CD4-positive, alpha-beta T cell treated with Interleukin-4 for 1 hour (primary cell): ENCODE measurements at places on chromosomes 13 and 19.

DNA sequence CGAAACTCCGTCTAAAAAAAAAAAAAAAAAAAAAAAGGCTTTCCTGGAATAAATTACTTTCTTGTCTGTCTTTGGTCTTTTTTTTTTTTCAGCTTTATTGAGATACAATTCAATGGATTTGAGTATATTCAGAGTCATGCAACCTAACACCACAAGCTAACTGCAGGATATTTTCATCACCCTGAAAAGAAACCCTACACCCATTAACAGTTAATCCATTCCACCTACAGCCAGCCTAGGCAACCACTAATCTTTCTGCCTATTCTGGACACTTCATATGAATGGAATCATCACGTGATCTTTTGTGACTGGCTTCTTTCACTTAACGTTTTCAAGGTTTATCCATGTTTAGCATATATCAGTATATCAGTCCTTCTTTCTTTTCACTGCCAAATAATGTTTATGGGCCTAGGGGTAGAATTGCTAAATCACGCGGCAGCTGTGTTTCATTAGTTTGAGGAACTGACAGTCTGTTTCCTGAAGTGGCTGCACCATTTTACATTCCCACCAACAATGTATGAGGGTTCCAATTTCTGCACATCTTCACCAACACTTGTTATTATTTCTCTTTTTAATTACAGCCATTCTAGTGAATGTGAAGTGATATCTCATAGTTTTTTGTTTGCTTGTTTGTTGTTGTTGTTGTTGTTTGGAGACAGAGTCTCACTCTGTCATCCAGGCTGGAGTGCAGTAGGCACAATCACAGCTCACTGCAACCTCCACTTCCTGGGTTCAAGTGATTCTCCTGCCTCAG is 19.9 kb downstream of the LRFN3 start:
- DNase-seq = no peak

GRCh38 chr19:55443824-55444480 is 852 bp upstream of the SHISA7 start:
- no peak for DNase-seq

DNA sequence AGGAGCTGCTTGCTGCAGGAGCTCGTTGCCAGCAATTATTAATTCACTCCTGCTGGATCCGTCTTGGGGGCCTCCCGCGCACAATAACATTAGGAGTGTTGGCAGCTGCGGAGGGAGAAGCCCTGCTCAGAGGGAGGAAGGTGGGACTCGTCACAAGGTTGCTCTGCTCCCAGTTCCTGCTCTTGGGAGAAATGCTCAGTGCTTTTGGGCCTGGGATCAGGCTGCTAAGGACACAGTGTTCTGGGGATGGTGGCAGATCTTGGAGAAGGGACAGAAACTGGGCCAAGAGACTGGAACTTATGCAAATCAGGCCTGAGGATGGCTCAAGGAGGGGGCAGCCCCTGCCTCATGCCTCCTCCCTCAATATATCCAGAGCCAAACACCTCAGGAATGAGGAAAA is 78.9 kb upstream of the OLFM4 start:
- no peak for DNase-seq

- no peak for DNase-seq
These were observed 4.6 kb downstream of the TLE2 start for GRCh38 chr19:3024509-3024869.

DNA sequence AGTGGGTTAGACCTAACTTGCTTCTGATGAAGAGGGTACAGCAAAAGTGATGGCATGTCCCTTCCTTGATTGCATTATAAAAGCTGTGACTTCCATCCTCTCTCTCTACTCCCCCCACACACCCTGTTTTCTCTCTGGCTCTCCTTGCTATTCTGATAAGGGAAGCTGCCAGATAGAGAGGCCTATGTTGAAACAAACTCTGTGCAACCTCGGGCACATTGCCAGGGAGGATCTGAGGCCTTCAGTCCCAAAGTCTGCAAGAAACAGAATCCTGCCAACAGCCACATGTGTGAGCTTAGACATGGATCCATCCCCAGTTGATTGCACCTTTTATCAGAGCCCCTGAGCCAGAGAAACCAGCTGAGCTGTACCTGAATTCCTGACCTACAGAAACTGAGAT is 44.8 kb upstream of the ARGLU1 start:
- DNase-seq = no peak

DNA sequence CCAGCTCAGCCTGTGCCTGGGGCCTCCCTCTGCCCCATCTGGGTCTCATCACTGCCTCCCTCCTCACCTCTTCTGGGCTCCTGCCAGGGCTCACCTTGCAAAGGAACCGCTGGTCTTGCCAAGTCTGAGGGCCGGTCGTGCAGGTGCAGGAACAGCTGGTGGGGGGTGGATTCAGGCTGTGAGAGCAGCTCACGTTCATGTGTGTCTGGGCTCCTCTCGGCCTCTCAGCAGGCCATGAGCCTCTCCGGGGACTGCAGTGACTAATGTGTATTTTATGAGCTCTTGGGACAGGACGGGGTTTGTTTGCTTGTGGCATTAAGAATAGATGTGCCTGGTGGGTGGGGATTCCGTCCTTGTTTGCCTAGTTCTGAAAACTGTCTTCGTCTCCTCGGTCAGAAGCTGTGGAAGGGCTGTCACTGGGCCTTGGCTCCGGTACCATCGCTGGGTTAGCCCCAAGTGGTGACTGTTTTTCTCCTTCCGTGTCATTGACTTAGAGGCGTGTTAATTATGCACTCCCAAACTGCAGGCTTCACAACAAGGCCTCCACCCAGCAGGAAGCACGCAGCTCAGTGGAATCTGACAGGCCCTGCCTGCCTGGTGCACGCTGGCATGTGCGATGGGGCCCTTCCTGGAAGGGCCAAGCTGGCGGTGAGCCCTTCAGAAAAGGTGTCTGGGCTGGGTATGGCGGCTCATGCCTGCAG is 77.6 kb downstream of the KDM4B start:
- no peak for DNase-seq

DNA sequence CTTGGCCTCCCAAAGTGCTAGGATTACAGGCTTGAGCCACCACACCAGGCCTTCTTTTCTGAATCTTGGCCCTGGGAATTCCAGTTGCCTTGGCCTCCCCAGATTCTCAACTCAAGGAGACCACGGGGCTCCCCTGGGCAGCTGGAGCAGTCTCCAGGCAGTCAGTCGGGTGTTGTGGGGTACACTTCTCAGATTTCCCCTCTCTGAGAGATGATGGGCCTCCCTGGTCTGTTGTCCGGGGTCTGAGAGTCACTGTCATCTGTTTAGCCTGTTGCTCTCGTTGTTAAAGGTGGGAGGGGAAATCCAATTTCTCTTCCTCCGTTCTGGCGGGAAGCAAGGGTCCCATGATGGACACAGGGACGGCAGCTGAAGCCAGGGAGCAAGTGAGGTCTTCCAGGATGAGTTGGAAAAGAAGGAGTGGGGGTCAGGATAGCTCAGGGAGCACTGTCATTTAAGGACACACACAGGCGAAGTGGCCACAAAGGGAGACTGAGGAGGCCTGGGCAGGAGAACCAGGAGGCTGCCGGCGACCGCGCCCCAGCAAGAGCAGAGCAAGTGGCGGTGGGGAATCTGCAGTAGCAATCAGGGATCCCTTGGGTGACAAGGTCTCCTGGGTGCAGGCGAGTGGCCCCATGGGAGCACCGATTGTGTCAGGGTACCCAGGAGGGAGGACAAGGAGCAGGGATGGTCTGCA is 15.7 kb downstream of the WTIP start:
- DNase-seq = no peak

DNA sequence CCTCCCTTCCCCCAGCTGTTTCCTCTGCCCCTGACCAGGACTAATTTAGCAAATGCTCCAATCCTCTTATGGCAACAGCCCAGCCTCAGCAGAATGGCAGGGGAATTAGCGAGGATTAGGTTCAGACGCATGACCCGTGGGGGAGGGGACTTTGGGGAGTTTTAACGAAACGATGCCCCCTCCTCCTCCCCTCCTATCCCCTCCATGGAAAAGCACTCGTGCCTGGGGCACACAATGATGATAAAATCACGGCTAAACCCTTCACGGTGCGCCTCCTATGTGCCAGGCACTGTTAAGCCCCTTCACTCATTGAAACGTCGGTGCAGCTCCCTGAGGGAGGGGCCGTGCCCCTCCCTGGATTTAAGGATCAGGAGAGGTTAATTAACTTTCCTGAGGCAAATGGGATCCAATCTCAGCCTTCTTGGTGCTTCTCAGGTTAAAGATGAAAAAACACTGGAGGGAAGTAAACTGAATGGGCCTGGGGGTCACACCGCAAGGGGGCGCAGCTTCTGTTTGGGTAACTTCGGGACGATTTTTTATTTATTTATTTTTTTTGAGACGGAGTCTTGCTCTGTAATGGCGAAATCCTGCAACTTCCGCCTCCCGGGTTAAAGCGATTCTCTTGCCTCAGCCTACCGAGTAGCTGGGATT is 10.1 kb upstream of the TPRX2 start:
- no peak for DNase-seq

DNA sequence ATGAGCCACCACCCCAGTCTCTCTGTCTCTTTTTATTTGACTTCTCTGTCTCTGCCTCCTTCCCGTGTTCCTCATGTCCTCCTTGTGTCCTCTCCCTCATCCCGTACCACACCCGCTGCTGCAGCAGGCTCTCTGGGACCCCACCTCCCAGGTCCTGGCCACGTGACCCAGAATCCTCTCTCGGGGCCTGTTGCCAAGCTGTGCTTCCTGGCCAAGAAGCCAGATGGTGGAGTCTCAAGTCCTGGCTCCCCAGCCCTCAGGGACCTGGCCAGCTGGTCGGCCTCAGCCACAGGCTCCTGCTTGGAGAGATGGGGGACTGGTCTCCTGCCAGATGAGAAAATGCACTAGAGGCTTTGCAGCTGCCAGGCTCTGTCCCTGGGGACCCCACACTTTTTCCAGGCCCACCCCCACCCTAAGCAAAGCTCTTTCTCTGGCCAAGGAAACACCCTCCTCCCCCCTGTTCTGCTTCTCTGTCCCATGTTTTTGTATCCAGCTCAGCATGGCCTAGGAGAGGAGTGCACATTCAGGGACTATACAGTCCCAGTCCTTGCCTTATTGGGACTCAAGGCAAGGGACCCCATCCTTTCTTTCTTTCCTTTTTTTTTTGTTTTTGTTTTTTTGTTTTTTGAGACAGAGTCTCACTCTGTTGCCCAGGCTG is 34.3 kb upstream of the SHKBP1 start:
- no peak for DNase-seq

DNA sequence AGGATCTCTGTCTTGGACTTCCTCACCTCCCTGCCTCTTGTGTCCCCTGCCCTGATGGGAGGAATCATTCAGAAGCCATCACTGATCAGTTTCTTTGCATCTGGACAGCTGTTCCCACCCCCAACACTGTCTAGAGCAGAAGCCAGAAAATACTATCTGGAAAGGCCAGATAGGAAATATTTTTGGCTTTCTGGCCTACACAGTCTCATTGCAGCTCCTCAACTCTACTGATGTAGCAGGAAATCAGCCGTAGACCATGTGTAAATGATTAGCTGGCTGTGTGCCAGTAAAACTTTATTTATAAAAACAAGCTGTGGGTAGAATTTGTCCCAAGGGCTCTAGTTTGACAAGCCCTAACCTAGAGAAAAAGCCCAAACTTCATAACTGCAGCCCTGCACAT is 5.6 kb downstream of the SIGLEC7 start:
- no peak for DNase-seq

- DNase-seq = no peak
These were observed 288.5 kb downstream of the NALCN start for GRCh38 chr13:101127741-101128353.

DNA sequence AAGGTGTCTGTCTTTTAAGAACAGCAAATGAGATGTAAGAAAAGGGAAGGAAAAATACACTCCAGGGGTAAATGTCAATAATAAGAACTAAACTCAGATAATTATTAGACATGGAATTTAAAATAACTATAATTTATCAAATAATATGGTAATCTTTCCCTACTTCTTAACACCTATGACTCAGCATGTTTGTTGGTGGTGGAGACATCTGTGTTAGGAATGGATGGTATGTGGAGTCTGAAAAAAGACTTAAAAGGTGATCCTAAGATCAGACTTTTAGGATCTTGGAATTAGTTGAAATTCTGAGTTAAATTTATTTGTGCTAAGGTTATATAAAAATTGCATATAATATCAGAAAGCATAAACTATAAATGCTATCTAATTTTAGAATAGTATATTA is 915.1 kb downstream of the SLITRK5 start:
- no peak for DNase-seq
